ENCODE measurements at places on chromosomes 13 and 19.

GRCh38 chr13:110874508-110874960, 40.3 kb downstream of the ANKRD10 start:
- DNase-seq, result no peak

- DNase-seq, result no peak
Measured at GRCh38 chr13:23637829-23638228, 67.6 kb downstream of the TNFRSF19 start.

GRCh38 chr19:50340331-50340730, 11.2 kb upstream of the KCNC3 start:
- no peak for DNase-seq

- no peak for DNase-seq
Measured at GRCh38 chr13:58119351-58119750, 487.8 kb downstream of the PCDH17 start.

DNA sequence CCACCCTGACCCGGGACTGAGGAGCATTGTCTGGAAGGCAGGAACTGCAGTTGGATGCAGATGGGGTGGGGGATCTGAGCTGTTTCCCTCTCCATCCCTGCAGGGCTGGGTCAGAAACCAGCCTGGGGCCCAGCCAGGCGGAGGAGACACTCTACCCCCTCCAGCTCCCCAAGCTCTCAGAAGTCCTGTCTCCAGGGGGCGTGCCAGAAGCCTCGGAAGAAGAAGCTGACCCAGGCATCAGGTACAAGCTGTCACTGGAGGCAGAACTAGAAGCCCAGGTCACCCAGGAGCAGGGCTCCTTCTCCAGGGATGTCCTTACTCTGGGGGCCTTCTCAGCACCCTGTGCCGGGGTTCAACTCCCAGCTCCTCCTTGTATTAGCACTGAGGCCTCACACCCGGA, 15.5 kb downstream of the SIX5 start:
- no peak for DNase-seq

- DNase-seq, result no peak
Measured at GRCh38 chr13:27463500-27463899, 13.1 kb upstream of the MTIF3 start.

DNA sequence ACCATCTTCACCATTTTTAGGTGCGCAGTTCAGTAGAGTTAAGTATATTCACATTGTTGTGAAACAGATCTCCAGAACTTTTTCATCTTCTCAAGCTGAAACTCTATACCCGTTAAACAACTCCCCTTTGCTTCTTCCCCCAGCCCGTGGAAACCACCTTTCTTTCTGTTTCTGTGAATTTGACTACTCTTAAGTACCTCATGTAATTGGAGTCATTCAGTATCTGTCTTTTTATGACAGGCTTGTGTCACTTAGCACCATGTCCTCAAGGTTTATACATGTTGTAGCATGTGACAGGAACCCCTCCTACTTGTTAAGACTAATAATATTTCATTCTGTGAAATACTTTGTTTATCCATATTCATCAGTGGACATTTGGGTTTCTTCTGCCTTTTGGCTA, 52.8 kb downstream of the TNFRSF19 start:
- no peak for DNase-seq

GRCh38 chr13:85420136-85420535, 379.1 kb downstream of the SLITRK6 start:
- no peak for DNase-seq

- DNase-seq, result no peak
Measured at GRCh38 chr13:101916108-101916774, 463.8 kb downstream of the ITGBL1 start.

GRCh38 chr13:20337884-20338551, 105.9 kb upstream of the GJB6 start:
- DNase-seq, result no peak

- DNase-seq, result peak; percentile 62
Measured at GRCh38 chr19:570937-571565, 1.3 kb upstream of the BSG start.

- DNase-seq, result no peak
Measured at GRCh38 chr13:44826591-44827350, 162.5 kb downstream of the NUFIP1 start.

DNA sequence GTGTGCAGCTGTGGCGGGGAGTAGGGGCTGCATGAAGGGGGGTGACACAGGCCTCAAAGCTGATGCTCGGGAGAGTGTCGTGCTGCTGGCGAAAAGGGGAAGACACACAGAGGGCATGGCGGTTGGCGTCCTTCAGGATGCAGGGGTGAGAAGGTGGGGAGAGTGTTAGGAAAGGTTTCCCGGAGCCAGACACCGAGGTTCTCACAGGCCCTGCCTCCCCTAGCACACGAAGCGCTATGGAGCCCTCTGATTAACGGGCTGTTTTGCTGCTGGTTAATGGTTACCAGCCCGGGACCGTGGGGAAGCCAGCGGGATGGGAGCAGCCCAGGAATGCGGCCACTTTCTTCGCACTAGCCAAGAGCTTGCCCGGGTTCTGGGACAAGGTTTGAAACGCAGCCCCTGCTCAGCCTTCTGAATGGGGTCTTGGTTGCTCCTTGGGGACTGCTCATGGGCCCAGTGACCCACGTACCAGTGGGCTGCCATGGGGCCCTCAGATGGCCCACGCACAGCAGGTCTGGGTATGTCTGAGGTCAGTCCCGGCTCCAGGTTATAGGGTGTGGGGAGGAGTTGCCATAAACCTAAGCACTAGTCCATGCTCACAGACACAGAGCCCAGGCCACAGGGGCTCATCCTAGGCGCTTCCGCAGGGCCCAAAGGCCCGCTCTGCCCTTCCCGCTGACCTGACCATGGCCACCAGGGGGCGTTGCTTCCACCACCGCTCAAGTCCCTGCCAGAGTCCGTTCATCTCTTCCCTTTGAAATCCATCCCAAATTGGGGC, 31.3 kb upstream of the ISYNA1 start:
- peak; percentile 53 for DNase-seq

DNA sequence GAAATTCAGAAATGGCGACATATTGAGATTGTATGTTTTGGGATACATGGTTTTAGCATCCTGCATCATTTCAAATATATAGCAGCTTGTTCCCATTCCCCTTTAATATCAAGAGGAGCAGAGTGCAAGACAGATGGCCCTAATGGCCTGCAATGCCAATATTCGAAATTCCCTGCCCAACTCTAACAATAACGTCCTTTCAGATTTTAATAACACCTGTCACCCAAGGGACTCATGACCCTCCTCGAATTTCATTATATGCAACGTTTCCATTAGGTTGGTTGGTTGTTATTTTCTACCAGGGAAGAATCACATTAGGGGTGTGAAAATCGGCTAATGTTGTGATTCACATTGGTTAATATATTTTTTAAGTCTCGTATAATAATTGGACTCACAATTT, 170.0 kb downstream of the TNFSF13B start:
- no peak for DNase-seq

DNA sequence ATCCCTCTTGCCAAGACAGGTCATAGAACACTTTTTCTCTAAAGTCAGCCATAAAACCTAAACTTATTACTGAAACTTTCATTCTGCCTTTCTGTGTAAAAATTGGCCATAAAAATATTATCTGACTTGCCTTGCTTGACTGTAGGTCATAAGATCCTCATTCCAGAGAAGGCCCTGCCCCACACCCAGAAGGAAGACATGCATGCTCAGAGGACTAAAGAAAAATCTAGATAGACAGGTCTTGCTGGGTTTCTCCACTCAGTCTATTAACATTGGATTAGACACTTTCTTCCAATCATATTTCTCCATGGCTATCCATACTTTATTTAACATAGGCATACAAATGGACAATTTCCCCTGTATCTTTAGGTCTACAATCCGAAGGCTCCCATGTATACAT, 1066.5 kb downstream of the SLITRK1 start:
- no peak for DNase-seq

DNA sequence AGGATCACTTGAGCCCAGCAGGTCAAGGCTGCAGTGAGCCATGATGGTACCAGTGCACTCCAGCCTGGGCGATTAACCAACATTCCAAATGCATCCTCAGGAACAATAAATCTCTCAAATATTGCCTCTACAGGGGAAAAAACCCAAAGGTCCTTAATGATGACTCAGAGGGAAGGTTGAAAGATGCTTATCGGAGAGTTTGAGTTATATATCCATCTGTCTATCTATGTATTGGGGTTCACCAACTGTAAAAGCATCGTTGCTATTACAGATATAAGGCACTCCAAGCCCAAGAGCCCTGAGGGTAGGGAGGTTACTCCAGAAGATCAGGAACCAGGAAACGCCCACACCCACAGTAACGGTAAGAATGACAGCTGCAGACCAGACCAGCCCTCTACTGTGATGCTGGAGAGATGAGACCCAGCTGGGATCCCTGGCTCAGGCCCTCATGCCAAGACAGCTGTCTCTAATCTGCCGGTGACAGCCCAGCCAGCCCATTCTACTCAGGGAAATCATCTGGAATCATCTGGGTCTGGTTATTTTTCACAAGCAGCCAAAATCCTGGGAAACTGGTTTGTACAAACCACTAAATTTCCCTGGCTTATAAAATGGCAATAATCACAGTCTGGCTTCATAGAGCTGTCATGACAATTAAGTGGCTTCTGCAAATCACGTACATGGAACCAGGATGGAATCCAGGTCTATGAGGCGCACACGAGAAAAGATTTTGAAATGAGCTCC, 23.8 kb downstream of the TEX101 start:
- DNase-seq, result no peak

GRCh38 chr19:18940769-18941627, at the start of gene HOMER3:
HOMER3 (minus strand) TSS chr19:18941217; CDS start chr19:18938982, 2,235 bp downstream.
- DNase-seq, result peak; percentile 62
